Activated CD4-positive, alpha-beta T cell treated with anti-CD3 and anti-CD28 coated beads, Interleukin-2, amount 10 ng/mL, durations not matched to agents 7 days and 5 days (primary cell): ENCODE measurements at places on chromosomes 4 and X.

DNA sequence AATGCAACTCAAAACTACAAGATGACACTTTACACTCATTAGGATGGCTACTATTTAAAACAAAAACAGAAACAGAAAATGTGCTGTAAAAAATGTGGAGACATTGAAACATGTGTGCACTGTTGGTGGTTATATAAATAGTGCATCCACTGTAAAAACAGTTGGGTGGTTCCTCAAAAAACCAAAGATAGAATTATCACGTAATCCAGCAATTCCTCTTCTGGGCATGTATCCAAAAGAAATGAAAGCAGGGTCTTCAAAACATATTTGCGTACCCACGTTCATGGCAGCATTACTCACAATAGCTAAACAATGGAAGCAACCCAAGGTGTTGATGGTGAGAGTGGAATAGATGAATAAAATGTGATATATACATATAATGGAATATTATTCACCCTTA, 967.2 kb downstream of the TRAM1L1 start:
- DNase-seq: no peak

GRCh38 chr4:174012135-174012885, 271.2 kb downstream of the FBXO8 start:
- DNase-seq: no peak

DNA sequence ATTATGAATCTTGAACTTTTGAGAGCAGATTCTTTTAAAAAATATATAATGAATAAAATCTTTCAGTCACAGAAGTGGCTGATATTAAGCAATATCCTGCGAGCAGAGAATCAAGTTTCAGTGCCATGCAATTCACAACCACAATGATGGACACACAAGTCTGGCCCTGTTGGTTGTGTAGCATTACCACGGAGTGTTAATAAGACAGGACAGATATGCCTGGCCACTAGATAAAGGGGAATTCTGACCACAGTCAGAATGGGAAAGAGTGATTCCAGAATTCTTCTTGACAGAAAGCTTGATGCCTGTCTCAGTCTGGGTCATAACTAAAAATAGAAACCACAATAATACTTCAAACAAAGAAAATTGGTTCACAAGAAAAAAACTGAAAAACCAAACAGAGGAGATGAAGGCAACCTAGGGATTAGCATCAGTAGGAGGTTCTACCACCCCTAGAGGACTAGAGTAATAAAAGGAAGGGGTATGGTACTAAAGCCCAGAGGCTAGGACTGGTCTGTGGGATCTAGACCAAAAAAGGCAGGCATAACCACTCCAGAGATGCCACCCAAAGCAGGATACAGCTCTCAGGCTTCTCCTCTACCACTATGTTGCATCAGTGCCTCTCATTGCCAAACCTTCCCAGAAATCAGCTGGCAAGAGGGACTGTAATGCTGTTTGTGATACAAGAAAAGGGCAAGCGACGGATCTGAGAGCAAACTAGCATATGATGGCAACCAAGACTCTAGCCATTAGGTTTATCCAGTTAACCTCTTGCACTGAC, 59.0 kb downstream of the RNF150 start:
- no peak for DNase-seq

DNA sequence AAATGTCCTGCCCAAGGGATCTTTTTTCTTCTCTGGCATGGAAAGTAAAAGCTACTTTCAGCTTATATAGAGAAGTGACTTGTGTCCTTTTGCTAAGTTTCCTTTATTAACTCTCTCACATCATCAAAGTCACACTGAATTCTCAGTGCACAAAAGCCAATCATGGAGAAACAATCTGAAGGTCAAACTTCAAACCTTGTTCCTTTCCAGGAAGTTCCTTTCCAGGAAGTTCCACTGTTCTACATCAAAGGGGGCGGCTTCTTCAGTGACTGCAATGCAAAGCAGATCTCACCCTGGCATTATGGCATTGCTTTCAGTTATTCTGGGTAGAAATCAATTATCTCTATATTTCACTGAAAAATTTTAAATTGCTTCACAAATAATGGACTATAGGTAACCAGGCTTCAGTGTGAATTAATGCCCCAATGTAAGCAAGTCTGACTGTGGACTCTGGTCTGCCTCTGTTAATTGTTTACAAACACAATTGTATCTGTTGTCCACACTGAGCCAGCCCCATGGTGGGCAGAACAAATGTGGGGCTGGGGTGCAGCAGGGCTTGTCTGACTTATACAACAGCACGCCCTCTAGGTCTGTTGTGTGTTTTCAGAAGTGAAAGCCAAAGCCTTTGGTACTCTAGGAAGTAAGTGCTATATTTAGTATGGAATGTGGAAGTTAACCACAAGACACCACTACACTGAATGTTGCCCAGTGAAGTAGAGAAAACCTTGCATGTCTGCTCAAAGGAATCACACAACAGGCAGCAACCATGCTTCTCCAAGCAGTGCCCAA, 98.8 kb downstream of the CDS1 start:
- peak; percentile 23 for DNase-seq

GRCh38 chrX:110938977-110939732, 143.5 kb upstream of the CHRDL1 start:
- no peak for DNase-seq

DNA sequence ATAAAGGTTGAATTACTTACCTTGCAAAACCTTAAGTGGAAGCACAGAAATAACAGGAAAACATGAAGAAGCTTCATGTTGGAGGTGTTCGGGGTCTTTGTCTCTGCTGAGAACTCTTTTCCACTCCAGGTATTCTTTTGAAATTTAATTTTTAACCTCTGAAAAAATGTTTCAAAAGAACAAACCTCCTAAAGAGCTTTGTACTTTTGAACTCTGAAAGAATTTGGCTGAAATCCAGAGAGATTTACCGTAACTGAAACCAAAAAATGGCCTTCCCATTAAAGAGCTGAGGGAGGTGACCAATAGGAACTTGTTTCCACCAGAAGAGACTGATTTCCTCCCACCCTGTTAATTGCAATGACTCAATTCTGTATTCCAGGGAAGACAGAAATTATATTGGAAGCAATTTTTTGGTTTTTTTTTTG, at the start of gene CFI:
Gene CFI, minus strand, starts transcription at position 105 of the 425 bp plus-strand sequence. Its CDS starts 28 bp downstream, at position 77.
- no peak for DNase-seq

GRCh38 chrX:71992711-71993110, 82.1 kb downstream of the NHSL2 start:
- DNase-seq: peak; percentile 50

GRCh38 chrX:152245213-152245612, 106.8 kb upstream of the MAGEA10 start:
- no peak for DNase-seq
